Stimulated activated CD8-positive, alpha-beta memory T cell treated with anti-CD3 and anti-CD28 coated beads, Interleukin-12 subunit alpha, Interleukin-12 subunit beta, amount 100 ng/mL, for 1 hour (primary cell): ENCODE measurements at places on chromosomes 4 and X.

- DNase-seq = no peak
Observed at GRCh38 chr4:156102411-156102810, 148.7 kb upstream of the CTSO start.

DNA sequence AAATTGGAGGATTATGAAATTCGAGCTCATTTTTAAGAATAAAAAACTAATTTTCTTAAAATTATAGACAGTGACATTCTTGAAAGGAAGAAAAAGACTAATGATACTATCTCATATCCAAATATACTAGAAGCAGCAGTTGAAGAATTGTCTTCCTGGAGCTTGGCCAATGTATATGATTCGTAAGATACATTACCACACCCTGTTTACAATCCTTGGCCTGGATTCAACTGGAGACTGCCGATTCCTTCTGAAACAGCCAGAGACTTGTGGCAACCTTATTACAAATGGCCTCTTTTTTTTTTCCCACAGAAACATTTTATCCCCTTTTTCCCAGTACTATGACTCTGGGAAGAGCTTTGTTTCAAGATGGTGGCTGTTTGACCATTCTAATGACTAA lies 571.2 kb upstream of the FAT1 start:
- no peak for DNase-seq

GRCh38 chr4:185534866-185535611 lies at the start of gene PDLIM3:
Gene PDLIM3, minus strand, starts transcription at chr4:185535507. Its CDS starts 73 bp downstream, at chr4:185535434.
- DNase-seq = no peak

DNA sequence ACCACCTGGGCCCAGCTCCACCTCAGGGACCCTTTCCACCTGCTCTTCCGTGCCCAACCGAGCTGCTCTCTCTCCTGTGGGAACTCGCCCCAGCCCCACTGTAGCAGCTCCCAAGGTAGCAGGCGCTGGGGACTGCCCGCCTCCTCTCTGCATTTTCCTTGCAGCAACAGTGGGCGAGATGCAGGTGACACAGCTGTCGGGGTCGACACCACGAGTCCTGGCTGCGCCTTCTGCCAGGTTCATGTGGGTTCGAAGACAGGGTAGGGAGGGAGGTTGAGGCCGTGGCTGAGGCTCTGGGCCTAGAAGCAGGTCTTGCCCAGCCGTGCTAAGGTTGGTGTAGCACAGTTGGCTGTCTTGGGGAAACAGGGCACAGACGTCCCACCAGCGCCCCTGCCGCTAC lies 245.2 kb upstream of the FSTL5 start:
- no peak for DNase-seq

- no peak for DNase-seq
Observed at GRCh38 chr4:72366601-72367000, 202.4 kb downstream of the ADAMTS3 start.

- no peak for DNase-seq
Observed at GRCh38 chr4:6840062-6840976, 57.8 kb downstream of the KIAA0232 start.

DNA sequence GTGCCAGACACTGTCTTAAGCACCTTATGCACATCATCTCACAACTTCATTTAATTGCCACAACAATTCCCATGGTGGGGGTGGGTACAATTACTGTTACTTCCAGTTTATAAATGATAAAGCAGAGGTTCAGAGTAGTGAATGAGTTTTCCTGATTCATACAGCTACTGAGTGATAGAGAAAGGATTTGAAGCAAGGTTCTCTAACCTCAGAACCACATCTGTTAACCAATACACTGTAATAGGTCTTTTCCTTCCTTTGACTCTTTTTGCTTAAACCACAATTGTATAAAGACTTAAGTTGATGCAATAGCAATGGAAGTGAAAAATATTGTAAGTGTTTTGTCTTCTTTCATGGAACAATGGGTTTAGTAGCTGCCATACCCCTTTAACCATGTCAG lies 43.5 kb upstream of the PAK3 start:
- DNase-seq = no peak

- no peak for DNase-seq
Observed at GRCh38 chr4:29970626-29971025, 749.5 kb upstream of the PCDH7 start.

DNA sequence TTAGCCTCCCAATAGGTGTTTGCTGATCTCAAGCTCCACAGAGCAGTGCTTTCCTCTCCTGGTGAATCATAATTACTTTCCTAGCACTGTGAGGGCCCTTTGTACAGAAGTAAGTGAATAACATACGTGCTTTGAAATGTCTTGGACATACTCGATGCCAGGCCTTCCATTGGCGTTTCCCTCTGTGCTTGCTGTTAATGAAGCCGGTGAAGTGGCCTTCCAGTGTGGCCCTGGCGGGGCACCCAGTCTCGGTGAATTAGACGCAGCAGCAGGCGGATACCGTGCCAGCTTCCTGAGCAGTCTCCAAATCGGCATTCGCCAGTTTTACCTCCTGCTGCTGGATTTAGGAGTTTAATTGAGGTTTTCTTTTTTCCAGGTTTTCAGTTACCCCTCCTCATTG lies 132.3 kb downstream of the HMX1 start:
- DNase-seq = no peak

GRCh38 chr4:159117564-159117963 lies 14.7 kb downstream of the RAPGEF2 start:
- DNase-seq = no peak

DNA sequence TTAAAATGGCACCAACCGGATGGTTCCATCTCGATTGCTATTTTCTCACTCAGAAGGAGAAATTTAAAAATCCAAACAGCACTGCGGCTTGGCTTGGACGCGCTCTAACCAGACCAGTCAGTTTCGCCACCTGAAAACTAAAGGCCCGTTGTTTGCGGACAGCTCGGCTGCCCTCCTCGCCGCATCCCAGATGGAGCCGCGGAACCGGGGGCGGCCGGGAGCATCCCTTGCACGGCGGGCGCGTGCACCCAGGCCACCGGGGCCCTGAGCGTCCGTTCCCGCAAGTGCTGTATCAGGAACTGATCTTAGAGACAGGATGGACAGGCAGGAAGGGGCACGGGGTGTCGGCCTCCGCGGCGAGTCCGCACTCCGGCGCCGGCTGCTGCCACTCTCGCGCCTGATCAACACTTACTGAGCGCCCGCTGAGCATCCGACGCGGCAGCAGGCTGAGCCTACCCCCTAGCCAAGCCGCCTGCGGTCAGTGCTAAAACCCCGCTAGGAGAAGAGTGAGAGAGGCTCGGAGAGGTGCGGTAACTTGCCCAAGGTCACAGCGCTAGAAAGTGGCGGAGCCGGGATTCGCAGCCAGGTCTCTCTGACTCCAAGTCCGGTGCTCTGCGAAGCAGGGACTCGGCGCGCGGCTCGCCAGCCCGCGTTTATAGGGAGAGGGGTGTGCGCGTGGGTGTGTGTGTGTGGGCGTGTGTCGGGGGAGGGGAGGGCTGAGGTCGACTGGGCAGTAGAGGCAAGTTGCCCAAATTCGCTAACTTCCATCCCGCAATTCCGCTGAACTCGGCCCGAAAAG lies at the start of gene CITED1:
Gene CITED1, minus strand, starts transcription at position 629 of the 799 bp plus-strand sequence. CDS start 3,045 bp downstream, outside the sequence.
- no peak for DNase-seq

- no peak for DNase-seq
Observed at GRCh38 chr4:24722026-24722568, 73.3 kb upstream of the SOD3 start.

- DNase-seq = no peak
Observed at GRCh38 chrX:28998609-28999135, 411.4 kb downstream of the IL1RAPL1 start.

GRCh38 chr4:124642846-124643245 lies 69.7 kb downstream of the ANKRD50 start:
- DNase-seq = no peak

GRCh38 chr4:62544428-62544827 lies 1344.3 kb downstream of the ADGRL3 start:
- no peak for DNase-seq

- no peak for DNase-seq
Observed at GRCh38 chr4:183422962-183423631, 21.3 kb upstream of the CDKN2AIP start.

GRCh38 chrX:134880866-134881265 lies 109.9 kb upstream of the SMIM10 start:
- no peak for DNase-seq

DNA sequence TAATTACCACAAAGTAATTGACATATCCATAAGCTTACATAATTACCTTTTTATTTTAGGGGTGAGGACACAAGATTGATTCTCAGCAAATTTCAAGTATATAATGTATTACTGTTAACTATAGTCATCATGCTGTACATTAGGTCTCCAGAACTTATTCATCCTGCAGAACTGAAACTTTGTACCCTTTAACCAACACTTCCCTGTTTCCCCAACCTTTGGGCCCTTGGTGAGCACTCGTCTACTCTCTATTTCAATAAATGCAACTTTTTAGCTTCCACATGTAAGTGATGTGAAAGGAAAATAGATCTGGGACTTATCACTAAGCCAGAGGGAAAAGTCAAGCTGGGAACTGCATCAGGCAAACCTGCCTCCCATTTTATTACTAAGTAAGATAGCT lies 33.6 kb upstream of the CCNG2 start:
- no peak for DNase-seq

DNA sequence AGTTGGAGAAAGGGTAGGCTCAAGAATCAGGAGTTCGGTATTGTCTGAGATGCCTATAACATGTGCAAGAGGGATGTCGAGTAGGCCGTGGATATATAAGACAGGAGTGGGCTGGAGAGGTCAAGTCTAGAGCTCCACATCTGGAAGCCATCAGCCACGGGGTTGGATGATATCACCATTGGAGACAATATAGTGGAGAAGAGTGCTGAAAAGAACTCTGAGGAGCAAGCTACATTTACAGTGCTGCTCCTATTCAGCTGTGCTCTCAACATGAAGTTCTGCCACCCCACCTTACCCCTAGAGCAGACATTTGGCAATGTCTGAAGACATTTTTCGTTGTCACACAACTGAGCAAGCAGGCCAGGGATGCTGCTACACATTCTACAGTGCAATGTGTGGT lies 20.9 kb upstream of the PLAC1 start:
- no peak for DNase-seq

- DNase-seq = no peak
Observed at GRCh38 chr4:24745172-24745895, 50.0 kb upstream of the SOD3 start.

DNA sequence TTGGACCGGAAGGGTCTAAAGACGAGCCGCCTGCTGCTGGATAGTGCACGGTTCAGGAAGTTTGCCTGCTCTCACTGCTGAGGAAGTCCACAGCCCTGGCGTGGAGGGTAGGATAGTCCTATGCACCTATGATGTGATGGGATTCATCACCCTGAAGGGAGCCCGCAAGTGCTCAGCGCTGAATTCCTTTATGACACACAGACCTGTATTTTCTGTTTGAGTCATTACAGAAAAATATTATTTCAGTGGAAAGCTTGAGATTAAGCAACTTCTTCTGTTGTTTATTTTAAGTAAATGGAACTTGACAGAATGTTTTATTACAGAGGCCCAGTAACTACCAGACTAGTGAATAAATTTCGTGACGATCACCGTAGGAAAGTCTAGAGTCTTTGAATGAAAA lies 123.2 kb downstream of the TRIML1 start:
- no peak for DNase-seq

GRCh38 chr4:5746829-5747737 lies 36.1 kb downstream of the EVC start:
- DNase-seq = no peak

GRCh38 chr4:185874516-185875230 lies 62.7 kb upstream of the SORBS2 start:
- no peak for DNase-seq

- DNase-seq = no peak
Observed at GRCh38 chrX:30144971-30145731, 70.2 kb upstream of the MAGEB2 start.

GRCh38 chrX:132862562-132862961 lies 95.9 kb downstream of the HS6ST2 start:
- no peak for DNase-seq

- no peak for DNase-seq
Observed at GRCh38 chr4:137420901-137421396, 111.3 kb downstream of the PCDH18 start.
